ENCODE measurements at places on chromosomes 7 and 10. TPM values are rescaled to one million over a fixed set of nuclear protein-coding genes. Genes with fewer than 3 reads are reported as not detected.

Gene UNCX
- 0.65 TPM for total RNA-seq

Gene CHST12
- 10.6 TPM for total RNA-seq

Gene MMD2
- not detected for total RNA-seq

Gene CNTNAP2
- 2.7 TPM for total RNA-seq

Gene HOGA1
- 10.8 TPM for total RNA-seq

Gene GRM3
- total RNA-seq: not detected

Gene CCL24
- total RNA-seq: not detected

Gene ERVW-1
- total RNA-seq: not detected

Gene WNT8B
- total RNA-seq: not detected

Gene PILRA
- not detected for total RNA-seq

Gene SEMA4G
- total RNA-seq: 1.2 TPM

Gene SFRP4
- not detected for total RNA-seq

Gene AMPH
- 0.07 TPM for total RNA-seq

Gene CLRN3
- total RNA-seq: not detected

Gene CAV2
- total RNA-seq: 81.7 TPM

Gene EBLN1
- total RNA-seq: not detected
